ENCODE measurements at places on chromosomes 11 and 22.

GRCh38 chr22:42994917-42995562 lies 19.9 kb downstream of the PACSIN2 start:
- DNase-seq, result no peak

- no peak for DNase-seq
Observed at GRCh38 chr22:38760477-38761201, 4.8 kb upstream of the SUN2 start.

- DNase-seq, result no peak
Observed at GRCh38 chr22:46069521-46070214, 80.7 kb upstream of the PPARA start.

DNA sequence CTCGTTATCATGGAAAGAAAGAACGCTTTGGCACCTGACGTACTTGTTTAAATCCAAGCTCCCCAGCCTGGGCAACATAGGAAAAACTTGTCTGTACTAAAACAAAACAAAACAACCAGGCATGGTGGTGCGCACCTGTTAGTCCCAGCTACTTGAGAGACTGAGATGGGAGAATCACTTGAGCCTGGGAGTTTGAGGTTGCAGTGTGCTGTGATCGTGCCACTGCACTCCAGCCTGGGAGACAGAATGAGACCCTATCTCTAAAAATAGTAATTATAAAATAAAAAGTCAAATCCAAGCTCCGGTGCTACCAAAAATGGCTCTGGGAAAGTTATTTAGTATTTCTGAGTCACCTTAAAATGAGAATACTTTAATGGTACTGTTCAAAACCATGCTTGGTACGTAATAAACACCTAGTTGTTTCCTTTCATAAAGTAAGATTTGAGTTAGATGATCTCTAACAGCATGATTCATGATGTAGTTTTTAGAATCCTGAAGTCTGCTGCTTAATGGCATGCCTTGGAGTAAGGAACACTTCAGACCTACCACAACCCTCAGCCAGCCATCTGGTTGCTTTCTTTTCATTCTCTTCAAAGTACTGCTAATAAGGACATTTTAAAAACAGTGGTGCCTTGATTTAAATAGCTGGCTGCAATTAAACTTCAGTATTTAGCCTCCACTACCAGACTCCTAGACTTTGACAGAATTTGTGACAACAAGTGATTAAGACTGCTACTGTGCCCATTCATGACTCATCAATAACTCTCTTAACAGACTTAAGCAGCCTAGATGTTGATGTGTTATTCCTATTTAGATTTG lies 8.4 kb downstream of the PPME1 start:
- no peak for DNase-seq

GRCh38 chr11:134332189-134332631 lies 422 bp downstream of the GLB1L2 start:
- DNase-seq, result peak; percentile 5

DNA sequence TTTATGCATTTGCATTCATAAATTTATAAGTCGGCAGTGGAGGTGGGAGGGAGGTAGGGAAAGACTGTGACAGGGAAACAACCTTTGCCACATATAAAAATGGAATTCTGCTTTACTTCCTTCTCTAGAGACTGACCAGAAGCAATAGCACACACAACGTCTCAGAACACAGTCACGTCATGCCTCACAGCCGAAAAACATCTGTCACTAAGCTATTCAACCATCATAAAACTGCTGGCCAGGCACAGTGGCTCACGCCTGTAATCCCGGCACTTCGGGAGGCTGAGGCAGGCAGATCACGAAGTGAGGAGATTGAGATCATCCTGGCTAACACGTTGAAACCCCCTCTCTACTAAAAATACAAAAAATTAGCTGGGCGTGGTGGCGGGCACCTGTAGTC lies 101.0 kb upstream of the CHRM4 start:
- DNase-seq, result no peak

GRCh38 chr11:501001-501682 lies 5.9 kb downstream of the RNH1 start:
- DNase-seq, result no peak

Data from stimulated activated CD4-positive, alpha-beta T cell treated with anti-CD3 and anti-CD28 coated beads, Interleukin-12 subunit alpha, Interleukin-12 subunit beta, amount 100 ng/mL, for 48 hours (primary cell).